ENCODE measurements at places on chromosomes 12 and 14. TPM values are rescaled to one million over a fixed set of nuclear protein-coding genes. Genes with fewer than 3 reads are reported as not detected.

KCNJ8 gene
- total RNA-seq: 15.2 TPM

DNA sequence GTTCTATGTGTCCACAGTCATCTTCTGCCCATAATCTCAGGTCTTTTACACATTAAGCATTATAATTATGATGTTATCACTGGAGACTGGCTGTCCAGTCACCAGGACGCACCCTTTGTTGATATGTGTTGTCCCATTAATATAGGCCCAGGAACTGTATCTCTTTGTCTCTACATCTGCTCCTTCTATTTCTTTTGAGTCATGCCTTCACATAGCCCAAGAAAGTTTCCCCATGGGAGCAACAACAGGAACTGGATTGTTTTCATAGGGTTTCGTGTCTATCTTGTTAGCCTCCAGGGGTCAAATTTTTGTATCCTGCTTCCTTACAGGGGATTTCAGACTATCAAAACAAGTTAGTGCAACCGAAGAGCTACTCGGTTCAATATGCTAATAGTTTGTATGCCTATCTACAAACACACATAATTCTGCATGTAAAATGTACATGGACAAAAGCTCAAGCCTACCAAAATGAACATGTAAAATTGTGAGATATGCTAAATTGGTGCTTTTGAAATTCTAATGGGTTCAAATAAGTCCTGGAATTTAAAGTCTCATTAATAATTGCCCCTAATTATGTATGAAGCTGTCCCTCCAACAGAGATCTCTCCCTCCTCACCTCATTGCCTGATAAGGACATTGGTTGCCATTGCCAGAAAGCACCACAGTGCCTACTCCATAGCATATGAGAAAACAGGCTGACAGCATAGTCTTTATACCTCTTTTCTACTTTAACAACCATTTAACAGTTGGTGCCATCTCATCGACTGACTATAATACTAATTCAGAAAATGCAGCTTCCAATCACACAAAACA is 99.8 kb upstream of the DIO2 start:
- DNase-seq: no peak

- DNase-seq: no peak
These were observed 219.1 kb upstream of the NPAS3 start for GRCh38 chr14:32719601-32720000.

DNA sequence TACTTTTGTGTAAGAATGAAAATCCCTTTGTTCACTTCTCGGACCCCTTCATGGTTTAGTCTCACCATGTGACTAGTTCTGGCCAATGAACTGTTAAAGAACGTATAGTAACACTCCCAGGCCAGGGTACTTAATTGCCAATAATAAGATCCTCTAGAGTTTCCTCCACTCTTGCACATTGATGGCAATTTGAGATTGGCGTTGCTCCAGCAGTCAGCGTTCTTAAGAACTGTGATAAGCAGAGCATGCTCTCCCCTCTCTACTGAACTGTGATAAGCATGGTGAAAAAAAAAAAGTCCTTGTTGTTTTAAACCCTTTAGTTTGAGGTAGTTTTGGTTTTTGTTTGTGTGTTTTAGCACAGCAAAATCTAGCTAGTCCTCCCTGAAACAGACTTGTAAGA is 854.5 kb downstream of the SLC6A15 start:
- no peak for DNase-seq

- DNase-seq: no peak
These were observed 130.3 kb upstream of the NUDT4 start for GRCh38 chr12:93247313-93247991.

All from body of pancreas (tissue), 4 donors.